T-helper 22 cell (primary cell): ENCODE measurements at places on chromosomes 16 and 17.

GRCh38 chr17:80345321-80345720 is 69.6 kb upstream of the ENDOV start:
- no peak for DNase-seq

DNA sequence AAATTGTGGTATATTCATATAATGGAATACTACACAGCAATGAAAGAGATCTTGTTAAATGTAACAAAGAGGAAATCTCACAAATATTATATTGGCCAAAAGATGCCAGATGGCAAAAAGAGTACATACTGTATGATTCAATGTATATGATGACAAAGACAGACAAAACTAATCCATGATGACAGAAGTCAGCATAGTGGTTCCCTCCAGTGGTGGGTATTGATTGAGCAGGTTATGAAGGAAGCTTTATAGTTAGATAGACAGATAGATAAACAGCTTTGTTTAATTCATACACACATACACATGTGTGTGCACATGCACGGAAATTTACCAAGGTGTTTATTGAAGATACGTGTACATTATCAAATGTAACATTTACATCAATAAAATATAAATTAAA is 74.4 kb upstream of the SMIM36 start:
- no peak for DNase-seq

GRCh38 chr16:75097941-75098901 is 18.4 kb downstream of the LDHD start:
- DNase-seq = peak; percentile 84

DNA sequence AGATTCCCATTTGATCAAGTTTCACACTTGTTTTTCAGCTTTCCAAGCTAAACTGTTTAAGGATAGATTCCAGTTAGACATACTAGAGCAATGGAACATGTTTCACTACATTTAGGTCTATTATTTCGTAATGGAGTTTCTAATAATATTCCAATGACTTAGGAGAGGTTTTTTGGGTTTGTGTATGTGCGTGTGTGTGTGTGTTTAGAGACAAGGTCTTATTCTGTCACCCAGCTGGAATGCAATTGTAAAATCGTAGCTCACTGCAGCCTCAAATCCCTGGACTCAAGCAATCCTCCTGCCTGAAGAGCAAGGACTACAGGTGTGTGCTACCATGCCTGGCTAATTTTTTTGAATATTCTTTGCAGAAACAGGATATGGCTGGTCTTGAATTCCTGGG is 426.3 kb downstream of the ZFHX3 start:
- DNase-seq = no peak

DNA sequence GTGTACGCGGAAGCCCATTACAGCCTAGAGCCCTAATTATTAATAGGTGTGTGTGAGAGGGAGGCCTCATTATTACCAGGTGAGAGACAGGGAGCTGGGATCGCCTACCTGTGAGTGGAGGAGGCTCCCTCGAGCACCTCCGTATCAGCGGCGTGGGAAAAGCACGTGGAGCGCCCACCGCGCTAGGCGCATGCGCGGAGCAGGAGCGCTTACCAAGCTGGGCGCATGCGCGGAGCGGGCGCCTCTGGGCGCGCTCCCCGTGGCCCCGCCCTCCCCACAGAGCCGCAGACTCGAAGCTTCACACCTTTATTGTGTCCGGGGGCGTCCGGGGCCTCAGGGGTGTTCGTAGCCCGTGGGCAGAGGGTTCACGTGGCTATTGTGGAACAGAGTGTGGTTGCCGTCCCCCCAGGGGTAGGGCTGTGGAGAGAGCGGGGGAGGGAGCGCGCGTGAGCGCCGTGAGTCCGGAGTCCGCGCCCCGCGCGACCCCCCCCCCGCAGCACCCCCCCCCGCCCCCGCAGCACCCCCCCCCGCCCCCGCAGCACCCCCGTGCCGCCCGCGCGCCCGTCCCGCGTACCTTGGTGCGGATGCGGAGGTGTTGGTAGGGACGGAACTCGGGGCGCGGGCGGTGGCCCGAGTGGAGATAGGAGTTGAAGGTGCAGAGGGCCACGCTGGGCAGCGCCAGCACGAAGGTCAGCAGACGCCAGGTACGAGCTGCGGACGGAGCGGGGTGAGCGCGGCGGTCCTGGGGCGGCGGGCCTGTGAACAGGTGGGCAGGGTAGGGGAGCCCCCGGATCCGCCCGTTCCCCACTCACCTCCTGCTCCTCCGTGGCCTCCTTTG is 500 bp downstream of the COX6A2 start:
- peak; percentile 10 for DNase-seq
